ENCODE measurements at places on chromosomes 7 and 10.

- DNase-seq: no peak
Measured at GRCh38 chr10:119705434-119705831, 20.4 kb upstream of the INPP5F start.

DNA sequence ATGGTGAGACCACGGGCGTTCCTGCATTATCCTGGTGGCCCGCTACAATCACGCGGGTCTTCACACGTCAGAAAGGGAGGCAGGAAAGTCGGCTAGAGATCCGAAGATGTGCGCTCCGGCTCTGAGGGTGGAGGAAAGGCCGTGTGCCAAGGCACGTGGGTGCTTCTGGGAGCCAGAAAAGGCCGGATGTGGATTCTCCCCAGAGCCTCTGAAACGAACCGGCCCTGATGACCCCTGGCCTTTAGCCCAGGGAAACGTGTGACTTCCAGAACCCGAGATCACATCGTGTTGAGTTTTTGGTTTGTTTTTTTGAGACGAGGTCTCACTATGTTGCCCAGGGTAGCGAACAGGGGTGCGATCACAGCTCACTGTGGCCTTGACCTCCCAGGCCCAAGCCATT, 244.2 kb downstream of the ELFN1 start:
- no peak for DNase-seq

- peak; percentile 22 for DNase-seq
Measured at GRCh38 chr10:2985729-2986232, 81.6 kb upstream of the PFKP start.

GRCh38 chr7:55133630-55134358, 115.0 kb downstream of the EGFR start:
- no peak for DNase-seq

- DNase-seq: no peak
Measured at GRCh38 chr7:119630406-119630969, 642.5 kb upstream of the KCND2 start.
